Cerebellum (tissue), 4 donors: ENCODE measurements at places on chromosomes 13 and 19. TPM values are rescaled to one million over a fixed set of nuclear protein-coding genes. Genes with fewer than 3 reads are reported as not detected.

DNA sequence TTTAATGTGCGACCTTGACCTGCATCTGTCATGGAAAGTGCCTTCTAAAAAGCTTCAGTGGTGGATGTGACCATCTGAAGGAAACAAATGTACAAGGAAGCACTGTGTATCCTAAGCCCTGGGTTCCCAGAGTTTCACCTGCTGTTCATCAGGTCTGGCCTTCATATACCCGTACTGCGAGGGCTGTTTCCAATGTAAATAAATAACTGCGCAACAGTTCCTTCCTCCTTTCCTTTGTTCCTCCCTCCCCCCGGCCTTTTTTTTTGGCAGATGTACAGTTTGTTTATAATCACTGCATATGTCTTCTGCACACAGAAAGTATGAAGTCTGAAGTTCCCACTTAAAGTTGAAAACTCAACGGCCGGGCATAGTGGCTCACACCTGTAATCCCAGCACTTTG is 5.2 kb downstream of the FAAP24 start:
- no peak for DNase-seq

GRCh38 chr19:47032171-47032811 is 12.7 kb downstream of the NPAS1 start:
- DNase-seq, result peak; percentile 79

DNA sequence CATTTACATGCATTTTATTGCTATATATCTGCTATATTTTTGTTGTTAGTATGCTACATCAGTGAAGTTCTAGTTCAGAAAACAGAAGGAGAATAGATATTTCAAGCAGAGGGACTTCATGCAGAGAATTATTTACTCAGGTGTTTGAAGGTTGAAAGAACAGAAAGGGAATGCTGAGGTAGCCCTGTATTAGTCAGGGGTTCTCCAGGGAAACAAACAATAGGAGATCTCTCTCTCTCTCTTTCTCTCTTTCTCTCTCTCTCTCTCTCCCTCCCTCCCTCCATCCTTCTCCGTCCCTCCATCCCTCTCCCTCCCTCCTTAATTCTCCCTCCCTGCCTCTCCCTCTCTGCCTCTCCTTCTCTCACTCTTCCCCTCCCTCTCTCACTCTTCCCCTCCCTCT is 114.3 kb upstream of the TDRD3 start:
- DNase-seq, result no peak

DNA sequence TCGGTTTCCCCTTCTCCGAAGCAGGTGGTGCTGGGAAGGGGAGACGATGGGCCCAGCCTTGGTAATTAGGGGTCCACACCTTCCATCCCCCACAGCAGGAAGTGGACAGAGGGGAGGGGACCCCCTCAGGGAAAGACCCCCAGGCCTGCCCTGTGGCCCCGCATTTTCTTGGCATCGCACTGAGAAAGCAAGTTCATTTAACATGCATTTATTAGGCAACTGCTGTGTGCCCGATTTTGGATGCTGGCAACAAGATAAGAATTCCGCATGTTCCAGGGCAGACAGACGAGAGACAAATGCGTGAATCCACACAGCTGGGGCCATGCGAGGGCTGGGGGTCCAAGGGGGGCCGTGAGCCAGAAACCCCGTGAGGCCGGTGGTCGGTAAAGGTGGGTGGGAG is 28.4 kb downstream of the ARID3A start:
- no peak for DNase-seq

- no peak for DNase-seq
Measured at GRCh38 chr19:32702010-32702409, 10.4 kb downstream of the NUDT19 start.

DNA sequence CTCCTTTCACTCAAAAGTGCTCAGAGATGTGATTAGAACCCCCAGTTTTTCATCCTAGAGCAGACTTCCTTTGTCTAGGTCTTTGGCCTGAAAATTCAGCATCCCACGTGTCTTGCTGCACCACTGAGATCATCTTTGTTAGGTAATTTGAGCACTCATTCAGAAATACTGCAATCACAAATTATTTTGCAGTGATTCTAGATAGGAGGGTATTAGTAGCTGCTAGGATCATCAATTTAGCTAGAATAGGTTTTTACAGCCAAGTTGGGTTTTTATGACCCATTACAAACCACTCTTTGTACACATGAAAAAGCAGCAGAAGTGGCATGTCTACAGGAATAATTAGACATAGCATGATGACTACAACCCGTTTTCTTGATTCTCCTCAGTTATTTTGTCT is 219.6 kb downstream of the GPC6 start:
- no peak for DNase-seq

- DNase-seq, result no peak
Measured at GRCh38 chr13:28981530-28981929, 161.4 kb downstream of the MTUS2 start.

DNA sequence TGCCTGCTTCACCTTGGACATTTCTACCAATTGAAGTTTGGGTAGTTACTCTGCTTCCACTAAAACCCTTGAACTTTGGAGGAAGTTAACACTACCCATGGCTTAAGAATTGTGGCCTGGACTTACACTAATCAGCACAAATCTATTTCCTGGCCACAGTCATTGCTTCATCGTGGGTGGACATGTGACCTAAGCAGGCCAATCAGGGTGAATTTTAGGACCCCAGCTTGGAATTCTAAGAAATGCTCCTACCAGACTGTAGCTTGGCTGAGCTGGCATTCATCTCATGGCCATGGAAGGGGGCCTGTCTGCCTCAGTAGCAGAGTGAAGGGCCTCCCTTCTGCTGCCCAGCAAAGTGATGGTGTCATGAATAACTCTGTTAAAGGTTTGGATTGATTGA is 58.3 kb upstream of the SLC15A1 start:
- no peak for DNase-seq

DNA sequence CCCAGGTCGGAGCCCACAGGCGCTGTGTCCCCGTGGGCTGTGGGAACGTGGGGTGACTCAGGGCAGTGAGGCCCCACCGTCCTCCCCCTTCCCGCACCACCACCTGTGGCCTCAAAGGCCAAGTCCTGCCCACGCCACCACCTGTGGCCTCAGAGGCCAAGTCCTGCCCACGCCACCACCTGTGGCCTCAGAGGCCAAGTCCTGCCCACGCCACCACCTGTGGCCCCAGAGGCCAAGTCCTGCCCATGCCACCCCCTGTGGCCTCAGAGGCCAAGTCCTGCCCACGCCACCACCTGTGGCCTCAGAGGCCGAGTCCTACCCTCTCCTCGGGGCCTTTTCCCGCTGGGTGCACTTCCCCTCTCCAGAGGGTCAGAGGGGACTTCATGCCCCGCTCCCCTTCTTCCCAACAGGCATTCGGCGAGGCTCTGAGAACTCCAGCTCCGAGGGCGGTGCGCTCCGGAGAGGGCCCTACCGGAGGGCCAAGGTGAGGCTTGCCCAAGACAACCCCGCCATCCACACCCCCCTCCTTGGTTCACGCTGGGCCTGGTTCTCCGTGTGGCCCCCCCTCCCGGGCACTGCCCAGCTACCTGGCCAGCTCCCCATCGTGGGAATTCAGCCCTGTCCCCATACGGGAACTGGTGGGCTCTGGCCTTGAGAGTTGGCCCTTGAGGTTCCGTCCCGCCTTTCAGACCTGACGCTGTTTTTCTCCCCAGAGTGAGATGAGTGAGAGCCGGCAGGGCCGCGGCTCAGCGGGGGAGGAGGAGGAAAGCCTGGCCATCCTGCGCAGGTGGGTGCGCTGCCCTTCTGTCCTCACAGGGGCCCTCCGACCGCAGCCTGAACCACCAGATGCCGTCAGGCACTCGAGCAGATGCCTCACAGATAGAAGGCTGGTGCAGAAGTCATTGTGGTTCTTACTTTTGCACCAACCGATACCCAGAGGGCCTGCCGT is 27.4 kb upstream of the F7 start:
- DNase-seq, result no peak

GRCh38 chr13:23740002-23740401 is 149.2 kb downstream of the MIPEP start:
- DNase-seq, result no peak

DNA sequence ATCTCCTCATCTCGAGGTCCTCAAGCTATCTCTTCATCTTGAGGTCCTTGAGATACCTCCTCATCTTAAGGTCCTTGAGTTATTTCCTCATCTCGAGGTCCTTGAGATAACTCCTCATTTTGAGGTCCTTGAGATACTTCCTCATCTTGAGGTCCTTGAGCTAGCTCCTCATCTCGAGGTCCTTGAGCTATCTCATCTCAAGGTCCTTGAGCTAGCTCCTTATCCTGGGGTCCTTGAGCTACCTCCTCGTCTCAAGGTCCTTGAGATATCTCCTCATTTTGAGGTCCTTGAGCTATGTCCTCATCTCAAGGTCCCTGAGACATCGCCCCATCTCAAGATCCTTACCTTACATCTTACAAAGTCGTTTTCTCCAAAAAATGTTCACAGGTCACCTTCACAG is 18.7 kb downstream of the VAV1 start:
- no peak for DNase-seq

The SYNGR4 gene
- total RNA-seq, result 0.27 TPM

The ZNF541 gene
- total RNA-seq, result 0.91 TPM
